ENCODE measurements at places on chromosomes 5 and 9.

DNA sequence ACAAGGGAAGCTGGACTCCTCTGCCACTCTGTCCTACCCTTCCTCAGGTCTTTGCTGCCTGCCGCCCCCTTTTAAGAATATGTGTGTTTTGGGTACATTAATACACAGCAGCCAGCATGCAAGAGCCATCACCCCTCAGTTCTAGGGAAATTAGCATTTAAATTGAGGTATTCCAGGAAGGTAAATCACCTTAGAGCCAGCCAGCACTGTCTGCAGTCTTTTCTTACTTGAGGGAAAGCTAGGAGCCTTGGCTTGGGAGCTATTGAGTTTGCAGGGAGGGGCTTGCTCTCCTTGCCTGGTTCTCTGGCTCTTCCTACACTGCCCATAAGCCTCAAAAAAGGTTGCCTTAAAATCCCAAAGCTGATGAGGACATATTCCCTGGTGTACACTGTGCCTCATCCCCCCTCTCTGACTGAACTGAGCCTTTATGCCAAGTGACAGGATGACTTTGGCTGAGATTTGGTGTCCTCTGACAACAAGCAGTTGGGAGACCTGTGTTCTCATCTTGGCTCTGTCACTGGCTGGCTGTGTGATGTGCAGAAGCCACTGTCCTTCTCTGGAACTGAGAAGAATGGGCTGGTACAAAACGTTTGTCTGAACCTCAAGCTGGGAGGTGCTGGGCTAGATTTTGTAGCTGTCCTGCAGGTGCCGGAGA, 54.1 kb downstream of the TRIM32 start:
- no peak for DNase-seq

DNA sequence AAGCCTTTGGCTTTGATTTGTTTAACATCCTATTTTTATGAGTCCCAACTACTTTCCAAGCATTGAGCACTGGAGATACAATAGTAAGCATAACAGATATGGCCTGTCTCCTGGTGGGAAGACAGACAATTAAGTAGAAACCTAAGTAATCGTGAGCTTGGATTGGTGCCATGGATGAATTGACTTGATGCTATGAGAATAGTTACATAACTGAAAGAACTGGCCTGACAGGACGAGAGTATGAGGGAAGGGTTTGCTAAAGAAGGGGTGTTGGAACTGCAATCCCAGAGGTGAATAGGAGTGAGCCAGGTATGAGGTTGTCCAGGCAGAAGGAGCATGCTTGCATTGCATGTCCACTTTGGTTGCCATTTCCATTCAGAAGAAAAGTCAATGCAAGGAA, 52.4 kb downstream of the GPR21 start:
- DNase-seq: no peak

- no peak for DNase-seq
Measured at GRCh38 chr5:159393854-159394274, 63.6 kb upstream of the IL12B start.

DNA sequence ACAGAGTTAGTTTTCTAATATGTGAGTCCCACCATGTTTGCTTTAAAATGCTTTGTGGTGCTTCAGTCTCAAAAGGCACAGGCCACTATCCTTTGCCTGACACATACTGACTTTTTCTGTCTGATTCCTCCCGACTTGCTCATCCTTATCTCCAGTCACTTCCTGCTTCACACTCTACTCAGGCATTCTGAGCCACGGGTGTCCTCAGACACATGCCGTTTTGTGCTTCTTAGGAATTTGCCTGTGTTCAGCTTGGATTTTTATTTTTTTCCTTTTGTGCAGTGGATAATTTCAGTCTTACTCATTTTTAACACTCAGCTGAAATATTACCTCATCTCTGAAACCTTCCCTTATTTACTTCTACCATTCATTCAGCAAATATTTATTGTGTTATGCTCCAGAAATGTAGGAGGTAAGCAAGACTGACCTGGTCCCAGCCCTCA, 54.1 kb downstream of the MAN2A1 start:
- peak; percentile 94 for DNase-seq
